Vagina (tissue), 2 donors: ENCODE measurements at places on chromosomes 4 and X.

GRCh38 chrX:68488657-68489056 lies 10.2 kb upstream of the YIPF6 start:
- DNase-seq: no peak

DNA sequence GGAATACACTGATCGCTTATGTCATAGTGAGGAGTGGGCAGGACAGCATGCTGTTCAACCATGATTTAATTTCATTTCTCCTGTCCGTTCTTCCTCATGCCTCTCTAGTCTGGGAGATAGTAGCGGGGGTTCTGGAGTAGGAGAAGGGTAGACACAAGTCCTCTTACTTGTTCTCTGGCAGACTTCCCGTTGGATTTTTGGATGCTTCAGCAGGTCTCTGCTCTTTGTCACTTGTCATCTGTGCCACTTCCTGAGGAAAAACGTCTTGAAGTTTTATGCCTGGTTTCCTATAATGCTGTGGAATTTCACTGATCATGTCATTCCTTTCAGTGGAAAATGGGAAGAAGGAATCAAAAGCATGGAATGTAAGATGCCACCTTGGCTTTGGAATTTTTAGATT lies 154.7 kb downstream of the GATB start:
- DNase-seq: no peak

DNA sequence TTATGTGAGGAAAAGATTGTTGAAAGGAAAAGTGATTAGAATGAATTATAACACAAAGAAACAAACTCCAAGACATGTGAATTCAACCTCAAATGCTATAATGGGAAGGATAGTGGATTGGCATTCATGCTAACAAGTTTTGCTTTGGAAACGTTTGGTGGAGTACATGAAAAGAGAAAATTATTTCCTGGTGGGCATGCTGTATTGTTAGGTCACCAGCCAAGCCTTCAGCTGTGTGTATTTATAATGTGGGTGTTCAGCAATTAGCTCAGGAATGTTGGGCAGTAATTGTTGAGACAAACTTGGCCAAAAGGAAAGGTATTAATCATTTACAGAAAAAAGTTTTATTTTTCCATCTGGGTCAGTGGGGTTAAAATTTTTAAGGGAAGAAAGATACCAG lies 198.9 kb upstream of the ARSJ start:
- DNase-seq: no peak

DNA sequence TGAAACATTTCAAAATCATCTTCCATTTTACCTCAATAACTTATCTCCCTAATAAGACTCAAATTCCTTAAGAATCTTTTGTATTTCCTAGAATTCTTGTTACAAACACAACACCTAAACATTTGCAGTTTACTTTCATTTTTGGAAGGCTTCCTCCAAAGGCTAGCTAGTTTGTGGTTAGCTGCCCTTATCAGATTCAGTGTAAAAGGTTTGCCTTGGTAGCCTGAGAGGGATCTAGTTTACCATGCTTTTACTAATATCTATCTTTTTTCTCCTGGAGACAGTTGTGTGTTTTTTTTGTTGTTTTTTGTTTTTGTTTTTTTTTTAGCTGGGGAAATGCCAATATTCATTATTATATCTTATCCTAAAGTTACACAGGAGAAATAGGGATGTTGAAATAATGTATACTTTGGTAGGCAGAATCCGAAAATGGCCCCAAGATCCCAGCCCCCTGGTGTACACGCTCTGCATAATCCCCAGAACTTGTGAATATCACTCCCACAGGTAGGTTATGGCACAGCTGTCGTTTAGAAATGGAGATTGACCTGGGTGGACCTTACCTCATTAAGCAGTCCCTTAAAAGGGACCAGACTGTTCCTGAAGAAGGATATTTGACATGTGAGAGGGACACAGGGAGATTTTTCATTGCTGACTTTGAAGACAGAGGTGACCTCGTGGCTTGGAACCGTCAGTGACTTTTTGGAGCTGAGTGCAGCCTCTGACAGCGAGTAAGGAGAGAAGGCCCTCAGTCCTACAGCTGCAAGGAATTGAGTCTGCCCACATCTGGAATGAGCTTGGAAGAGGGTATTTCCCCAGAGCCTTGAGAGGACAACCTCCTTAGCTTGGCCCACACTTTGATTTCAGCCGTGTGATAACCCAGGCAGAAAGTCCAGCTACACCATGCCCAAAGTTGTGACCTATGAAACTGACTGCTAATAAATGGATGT lies 33.4 kb downstream of the SEPTIN11 start:
- no peak for DNase-seq

DNA sequence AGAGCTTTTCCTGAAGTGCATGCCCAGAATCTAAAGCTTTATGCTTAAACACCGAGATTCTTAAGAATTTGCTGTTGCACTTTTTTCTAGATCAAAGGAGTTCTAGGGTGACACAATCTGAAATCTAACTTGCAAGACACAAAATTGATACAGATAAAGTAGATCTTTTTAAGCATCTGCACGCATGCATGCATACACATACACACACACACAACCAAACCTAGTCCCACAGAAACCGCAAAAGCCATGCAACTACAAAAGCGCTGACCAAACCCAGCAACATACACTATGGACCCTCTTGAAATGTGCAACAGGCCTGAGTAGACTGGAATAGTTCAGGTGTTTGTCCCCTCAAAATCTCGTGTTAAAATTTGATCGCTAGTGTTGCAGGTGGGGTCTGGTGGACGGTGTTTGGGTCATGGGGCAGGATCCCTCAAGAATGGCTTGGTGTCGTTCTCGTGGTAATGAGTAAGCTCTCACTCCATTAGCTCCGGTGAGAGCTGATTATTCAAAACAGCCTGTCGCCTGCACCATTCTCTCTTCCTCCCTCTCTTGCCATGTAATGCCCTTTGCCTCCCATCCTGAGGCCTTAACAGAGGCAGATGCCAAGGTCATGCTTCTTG lies 52.7 kb downstream of the IRF2 start:
- no peak for DNase-seq

- DNase-seq: no peak
These were observed 45.8 kb upstream of the IL21 start for GRCh38 chr4:122666527-122667245.
